ENCODE measurements at places on chromosomes 4 and X. TPM values are rescaled to one million over a fixed set of nuclear protein-coding genes. Genes with fewer than 3 reads are reported as not detected.

The RAB9B gene
- 0.17 TPM for total RNA-seq

The STS gene
- total RNA-seq = 0.86 TPM

The PRAF2 gene
- 15.9 TPM for total RNA-seq

DNA sequence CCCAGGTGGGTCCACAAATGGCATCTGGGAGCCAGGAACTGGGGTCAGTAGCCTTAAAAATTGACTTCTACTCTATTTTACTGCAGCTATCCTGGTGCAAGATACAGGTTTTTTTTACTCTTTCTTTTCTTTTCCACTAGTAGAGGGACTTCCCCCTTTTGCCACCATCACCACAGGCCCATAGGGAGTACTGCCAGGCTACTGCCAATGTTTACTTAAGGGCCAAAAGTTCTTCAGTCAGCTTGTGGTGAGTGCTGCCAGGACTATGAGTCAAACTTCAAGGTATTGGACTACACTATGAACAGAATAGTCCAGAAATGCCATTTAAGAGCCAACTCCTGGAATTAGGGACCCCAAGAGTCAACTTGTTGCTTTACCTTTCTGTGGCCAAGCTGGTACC is 94.7 kb downstream of the EDA2R start:
- no peak for DNase-seq

GRCh38 chrX:135000516-135000915 is 9.7 kb downstream of the SMIM10 start:
- DNase-seq = no peak

- DNase-seq = peak; percentile 41
Observed at GRCh38 chr4:70613306-70614183, 15.0 kb upstream of the ENAM start.

GRCh38 chr4:148447681-148448080 is 5.5 kb upstream of the NR3C2 start:
- no peak for DNase-seq

DNA sequence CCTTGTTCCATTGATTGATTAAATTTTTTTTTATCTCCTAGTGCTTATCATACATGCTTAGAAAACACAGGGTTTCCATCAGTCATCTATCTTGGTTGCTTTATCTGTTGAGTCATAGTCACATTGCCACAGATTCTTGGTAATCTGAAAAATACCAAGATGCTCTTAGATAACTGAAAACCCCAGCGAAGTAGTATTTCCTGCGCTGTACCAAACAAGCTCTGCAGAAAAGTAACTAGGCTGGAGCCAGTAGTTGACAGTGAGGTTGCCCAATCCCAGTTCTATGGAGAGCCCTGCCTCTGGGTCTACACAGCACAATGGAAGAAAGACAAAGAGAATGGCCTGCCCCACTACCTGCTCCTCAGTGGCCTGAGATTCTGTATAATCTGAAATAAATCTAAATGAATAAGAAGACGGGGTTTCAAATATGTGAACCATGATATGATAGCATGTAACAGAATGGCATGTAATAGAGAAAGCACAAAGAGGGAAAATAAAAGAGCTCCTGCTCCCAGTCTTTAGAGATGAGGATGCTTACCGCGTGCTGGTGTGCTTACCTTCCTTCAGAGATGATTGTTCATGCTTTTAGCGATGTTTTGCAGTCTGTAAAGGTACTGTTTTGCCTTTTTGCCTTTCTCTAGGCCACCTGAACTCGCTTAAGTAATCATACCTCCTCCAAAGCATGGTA is 55.3 kb upstream of the RAPGEF2 start:
- DNase-seq = peak; percentile 78

- DNase-seq = no peak
Observed at GRCh38 chrX:155819525-155819924, 61.6 kb upstream of the VAMP7 start.

DNA sequence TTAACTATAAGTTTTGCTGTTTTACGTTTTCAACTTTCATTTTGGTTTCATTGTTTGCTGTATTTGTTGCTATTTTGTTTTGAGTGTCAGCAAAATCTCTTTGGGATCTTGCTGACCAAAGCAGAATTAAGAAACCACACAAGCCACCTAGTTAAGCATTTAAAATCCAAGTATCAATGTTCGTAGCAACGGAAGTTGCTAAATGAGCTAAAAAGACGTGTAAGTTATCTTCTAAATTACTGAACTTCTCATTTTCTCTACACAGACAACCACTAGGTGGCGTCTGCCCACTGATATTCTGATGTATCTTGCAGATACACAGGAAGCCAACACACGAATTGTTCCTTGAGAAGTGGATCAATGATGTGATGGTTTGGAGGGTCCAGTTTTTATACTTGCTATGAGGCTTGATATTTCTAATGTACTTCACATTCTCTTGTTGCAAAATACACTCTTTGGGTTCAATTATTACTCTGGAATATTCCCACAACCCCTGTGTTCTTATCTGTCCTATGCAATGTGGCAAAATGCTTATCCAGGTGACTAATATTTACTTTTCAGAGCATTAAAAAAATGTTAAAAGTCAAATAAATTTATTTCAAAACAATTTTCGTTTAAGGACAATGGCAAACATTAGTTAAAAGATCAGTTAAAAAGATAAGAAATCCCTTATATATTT is 250.5 kb downstream of the TECRL start:
- DNase-seq = peak; percentile 84

DNA sequence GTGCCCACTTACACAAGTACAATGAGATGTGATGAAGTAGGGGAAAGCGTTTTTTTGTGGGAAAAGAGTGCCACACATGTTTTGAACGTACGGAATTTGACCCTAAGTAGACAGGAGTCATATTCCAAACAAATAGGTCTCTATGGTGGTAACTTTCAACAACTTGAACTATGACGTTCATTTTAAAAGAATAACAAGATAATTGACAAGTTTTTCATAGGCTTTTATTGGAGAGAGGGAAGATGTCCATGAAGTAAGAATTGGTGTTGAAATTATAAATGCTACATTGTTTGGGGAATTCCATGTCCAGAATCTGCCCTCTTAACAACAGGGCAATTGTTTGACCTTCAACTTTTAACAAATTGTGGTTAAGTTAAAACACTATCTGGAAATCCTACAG is 126.5 kb downstream of the GASK1B start:
- DNase-seq = no peak

- DNase-seq = no peak
Observed at GRCh38 chr4:119087656-119088055, 48.0 kb upstream of the MYOZ2 start.

GRCh38 chr4:82090717-82091116 is 283.1 kb downstream of the HNRNPD start:
- DNase-seq = no peak

DNA sequence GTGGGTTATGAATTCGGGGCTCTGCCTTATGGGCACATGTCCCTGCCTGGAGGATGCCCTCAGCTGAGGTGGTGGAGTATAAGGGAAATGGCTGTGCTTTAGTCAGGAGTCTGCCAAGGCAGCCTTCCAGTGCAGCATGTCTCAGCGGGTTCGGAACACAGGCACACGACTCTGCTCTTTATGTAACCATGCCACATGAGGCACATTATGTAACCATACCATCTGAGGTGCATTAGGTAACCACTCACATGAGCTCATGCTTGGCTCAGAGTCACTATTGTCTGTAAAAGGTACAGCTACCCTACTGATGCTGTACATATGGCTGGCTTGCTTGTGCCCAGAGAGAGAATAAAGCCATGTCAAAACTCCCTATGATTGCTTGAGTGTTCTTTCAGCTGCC is 723.6 kb downstream of the TRAM1L1 start:
- no peak for DNase-seq
